ENCODE measurements at places on chromosomes 5 and 9.

DNA sequence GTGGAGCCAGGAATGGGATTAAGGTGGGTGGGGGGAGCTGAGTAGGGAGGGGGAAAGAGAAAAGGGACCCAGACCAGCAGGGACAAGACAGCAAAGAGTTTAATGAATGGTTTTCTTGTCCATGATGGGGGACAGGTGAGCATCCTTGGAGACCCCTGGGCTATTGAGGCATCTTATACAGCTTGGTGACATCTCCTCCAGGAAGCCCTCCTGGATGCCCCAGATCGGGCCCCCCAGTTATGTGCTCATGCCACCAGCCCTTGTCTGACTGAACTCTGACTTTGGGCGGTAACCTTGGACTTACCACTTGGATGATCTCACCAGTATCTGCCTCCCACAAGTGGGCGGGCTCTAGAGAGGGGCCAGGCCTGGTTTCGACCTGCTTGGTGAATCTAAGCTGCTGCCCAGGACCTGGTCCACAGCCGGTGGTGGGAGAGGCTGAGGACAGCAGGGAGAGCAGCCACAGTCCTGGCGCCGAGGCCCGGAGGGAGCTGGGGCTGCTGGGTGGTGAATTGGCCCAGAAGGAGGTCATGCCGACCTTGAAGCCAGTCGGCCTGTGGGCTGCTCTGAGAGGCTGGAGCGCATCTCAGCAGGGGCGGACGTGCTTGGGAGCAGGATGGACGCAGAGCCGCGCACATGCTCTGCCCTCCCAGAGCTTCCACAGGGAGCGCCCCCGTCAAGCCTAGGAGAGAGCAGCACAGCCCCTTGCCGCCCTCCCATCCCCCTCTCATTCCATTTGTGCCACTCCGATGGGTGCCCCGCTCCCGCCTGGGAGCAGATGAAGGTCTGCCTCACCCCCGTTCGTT, 36.2 kb downstream of the UNC5A start:
- DNase-seq, result peak; percentile 26

- DNase-seq, result no peak
Observed at GRCh38 chr5:41925555-41925951, 472 bp downstream of the FBXO4 start.

DNA sequence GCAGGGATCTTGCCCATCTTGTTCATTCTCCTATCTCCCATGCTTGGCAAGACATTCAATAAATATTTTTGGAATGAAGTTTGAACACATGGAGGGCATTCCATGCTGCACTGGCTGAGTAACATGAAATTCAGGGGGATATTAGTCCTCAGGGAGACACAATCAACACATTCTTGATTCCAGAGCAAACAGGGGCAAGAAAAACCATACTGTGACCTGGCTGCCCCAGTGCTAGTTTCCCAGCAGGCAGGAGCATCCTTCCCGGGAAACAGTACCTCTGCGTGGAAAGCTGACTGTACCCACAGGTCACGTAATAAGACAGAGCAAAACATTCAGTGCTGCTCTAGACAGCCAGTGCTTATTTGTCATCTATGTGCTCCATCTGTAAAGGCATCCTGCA, 66.3 kb upstream of the SPOCK1 start:
- no peak for DNase-seq

DNA sequence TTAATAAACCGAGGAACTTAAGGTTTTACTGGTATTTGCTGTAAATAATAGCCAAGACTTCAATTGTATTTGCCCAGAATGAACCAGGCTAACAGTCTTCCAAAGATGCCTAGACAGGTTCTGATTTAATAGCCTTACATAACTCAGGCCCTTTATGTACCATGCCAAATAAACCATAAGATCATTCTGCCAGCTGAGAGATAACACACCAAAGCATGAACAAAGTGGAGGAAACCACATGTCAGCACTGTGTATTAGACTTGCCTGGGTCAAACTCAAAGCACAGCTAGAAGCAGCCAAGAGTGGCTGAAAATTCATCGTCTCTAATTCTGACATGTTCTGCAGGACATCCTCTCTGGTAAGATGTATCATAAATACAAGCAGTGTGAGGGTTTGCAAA, 319.3 kb upstream of the ZNF608 start:
- DNase-seq, result no peak

DNA sequence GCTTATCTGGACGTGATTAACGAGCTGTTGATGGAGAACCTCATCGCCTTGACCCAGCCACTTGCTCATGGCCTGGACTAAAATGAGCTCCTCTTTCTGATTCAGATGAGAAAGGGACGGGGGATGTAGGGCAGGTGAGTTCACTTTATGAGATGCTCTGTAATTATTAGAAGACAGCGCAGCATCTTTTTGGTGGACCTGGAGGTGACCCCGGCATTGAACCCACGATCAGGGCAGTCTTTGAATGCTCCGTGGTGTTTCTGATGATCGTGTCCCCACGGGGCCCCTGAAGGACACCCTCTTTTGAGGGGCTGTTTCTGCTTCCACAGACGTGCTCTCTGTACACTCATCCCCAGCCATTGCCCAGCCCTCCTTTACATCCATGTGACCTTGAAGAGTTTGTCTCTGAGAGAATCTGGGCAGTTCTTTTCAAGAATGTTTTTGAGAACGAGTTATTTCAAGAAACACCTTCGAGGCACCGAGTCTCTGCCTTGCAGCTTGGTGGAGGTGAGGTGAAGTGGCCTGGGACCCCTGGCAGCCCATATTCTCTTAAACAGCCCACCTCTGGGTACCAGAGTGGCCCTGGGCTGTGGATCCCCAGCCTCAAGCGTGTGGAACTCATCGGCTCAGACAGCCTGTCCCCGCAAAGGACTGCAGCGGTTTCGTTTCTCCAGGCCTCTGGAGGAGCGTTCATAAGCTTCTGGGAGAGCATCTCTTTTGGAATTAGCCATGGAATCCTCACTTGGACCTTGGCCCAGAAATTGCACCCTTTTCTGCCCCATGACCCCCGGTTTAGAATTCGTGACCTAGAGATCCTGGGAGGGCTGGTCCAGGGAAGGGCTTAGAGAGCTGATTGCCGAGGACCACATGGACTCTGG, 50.3 kb downstream of the COL5A1 start:
- DNase-seq, result no peak

DNA sequence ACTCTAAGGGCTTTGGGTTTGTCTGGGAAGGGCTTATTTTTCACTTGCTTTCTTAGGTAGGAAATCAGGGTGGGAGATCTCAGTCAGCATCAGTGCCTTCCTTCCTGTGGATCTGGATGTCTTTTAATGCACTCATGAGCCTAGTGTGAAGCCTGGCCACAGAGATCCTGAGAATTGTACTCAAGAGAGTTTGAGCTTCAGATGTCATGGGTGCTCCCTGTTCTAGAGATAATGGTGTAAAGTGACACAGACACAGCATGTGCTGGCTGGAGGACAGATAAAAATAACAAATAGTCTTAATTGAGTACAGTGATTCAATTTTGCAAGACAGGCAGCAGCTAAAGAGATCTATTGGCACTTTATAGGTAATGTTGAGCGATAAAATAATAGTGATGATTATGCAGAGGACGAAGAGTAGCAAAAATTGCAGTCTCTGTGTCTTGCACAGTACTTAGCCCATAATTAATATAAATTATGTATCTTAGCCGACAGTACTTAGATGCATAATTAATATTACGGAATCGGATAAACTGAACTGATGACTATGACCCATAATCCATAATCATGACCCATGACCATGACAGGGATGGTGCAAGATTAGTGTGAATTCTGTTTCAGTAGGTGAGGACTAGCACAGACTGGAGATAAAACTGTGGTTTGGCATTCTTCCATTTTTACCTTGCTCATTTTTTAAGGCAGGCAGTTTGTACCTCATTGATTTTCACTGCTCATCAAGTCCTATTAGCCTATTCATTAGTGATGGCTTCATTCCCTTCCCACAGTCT, 408.7 kb upstream of the PIK3R1 start:
- DNase-seq, result no peak

DNA sequence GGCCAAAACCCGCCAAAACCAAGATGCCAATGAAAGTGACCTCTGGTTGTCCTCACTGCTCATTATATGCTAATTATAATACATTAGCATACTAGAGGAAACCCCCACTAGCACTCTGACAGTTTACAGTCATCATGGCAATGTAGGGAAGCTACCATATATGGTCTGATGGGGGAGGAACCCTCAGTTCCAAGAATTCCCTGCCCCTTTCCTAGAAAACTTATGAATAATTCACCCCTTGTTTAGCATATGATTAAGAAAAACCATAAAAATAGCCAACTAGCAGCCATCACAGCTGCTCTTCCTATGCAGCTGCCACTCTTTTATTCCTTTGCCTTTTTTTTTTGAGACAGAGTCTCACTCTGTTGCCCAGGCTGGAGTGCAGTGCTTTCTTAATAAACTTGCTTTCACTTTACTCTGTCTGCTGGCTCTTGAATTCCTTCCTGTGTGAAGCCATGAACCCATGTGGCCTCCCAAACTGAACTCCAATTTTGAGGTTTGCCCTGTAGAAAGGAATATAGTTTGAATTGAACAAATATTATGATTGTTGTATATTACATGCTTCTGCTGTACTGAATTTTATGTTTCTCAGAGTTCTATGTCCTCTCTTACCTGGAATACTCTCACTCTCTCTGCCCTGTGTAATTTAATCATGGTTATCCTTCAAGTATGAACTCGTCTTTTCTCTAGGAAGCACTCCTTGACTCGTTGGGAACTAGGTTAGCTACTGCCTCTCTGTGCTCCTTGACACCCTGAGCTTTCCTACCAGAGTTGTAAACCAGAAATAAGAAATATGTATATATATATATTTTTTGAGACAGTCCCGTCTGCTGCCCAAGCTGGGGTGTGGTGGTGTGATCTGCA, 59.8 kb downstream of the KIAA1958 start:
- no peak for DNase-seq

DNA sequence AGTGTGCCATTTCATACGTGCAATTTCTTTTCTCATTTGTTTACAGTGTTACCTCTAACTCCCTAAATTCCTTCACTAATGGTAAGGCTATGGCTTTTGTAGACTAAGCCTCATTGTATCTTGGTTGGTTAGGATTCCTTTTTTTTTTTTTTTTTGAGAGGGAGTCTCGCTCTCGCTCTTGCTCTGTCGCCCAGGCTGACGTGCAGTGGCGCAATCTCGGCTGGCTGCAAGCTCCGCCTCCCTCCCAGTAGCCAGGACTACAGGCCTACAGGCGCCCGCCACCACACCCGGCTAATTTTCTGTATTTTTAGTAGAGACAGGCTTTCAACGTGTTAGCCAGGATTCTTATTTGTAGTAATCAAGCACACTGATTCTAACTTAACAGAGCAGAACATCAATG, 57.7 kb downstream of the SPEF2 start:
- no peak for DNase-seq

- peak; percentile 2 for DNase-seq
Observed at GRCh38 chr5:128350705-128351104, 187.3 kb downstream of the FBN2 start.

DNA sequence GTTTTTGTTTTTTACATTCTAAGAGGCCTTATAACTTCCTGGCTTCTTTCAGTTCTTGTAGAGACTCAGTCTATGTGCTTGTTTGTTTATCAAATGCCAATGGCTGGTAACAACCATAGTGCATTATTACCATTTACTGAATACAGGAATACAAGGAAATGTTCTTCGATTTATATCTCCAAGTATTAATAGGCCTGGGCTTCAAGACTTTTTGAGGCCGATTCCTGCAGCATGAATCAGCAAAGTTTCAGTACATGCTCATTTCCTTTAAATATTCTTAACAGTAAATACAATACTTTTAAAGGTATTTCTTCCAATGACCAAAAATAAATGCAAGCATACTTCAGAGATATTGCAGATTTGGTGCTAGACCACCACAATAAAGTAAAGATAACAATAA, 535.3 kb downstream of the EFNA5 start:
- DNase-seq, result no peak

DNA sequence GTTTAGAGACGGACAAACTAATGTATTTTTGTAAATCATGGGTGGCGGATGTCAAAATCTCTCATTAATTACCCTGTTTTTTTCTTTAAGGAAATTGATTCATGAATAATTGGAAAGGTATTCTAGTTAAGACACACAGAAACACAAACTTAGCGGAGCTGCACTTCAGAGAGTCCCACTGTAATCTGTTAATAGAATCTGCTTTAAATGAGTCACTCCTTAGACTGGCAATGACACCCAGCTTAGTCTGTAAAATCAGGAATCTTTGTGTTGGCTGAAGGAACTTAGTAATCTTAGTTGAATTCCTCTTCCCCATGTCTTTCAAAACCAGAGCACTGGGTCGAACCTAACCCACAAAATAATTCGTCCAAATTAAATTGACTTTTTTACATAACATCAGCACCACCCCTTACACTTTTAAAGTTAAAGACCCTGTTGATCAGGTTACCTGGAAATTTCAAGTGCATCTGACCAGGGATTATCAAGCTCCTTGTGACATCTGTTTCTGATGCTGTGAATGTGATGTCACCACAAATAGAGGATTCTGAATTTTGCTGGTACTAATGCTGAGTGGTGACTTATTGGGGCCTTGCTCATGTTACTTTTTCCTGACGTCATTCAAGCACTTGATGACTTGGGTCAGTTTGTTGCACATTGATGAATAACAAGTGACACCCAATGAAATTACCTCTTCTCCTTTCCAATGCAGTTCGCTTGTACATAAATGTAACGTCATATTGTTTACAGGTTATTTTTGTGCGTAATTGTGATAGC, 313.6 kb downstream of the KCTD16 start:
- DNase-seq, result peak; percentile 69

- DNase-seq, result no peak
Observed at GRCh38 chr5:14572836-14573235, 8.8 kb upstream of the OTULINL start.

- peak; percentile 75 for DNase-seq
Observed at GRCh38 chr9:33921967-33922895, 105.3 kb downstream of the UBE2R2 start.

DNA sequence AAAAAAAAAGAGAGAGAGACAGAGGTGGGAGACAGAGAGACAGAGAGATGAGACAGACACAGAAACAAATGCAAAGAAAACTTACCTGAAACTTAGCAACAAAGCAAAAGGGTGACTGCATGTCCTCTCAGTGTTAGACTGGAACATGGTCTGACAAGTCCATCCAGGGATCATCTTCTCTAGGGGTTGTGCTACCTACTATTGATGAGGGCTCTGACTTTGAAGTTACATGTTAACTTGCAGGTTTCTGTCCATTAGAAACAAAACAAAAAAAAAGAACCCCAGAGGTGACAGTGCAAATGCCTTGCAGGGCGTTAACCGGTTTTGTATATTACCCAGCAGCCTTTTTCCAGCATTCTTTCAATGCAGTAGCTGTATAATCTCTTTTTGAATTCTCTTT, 13.6 kb upstream of the SPARC start:
- no peak for DNase-seq

DNA sequence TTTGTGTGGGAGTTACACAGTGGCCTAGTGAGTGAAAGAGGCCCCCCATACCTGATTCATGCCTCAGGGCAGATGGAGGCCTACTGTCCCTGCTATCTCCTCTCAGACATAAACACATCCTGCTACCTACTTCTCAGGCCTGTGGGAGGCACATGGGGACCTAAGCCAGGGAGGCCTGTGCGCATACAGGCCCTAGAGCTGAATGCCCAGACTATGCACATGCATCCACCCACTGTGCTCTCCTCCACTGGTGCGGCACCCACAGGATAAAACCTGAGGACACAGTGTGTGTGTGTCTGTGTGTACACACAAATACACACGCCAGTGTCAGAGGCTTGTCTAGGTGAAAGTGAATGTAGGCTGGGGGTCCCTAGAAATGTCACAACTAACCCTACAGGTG, 1.4 kb downstream of the PAX5 start:
- no peak for DNase-seq

- DNase-seq, result no peak
Observed at GRCh38 chr9:113999256-114000062, 78.6 kb downstream of the AMBP start.

- peak; percentile 41 for DNase-seq
Observed at GRCh38 chr9:129626625-129627284, 792 bp downstream of the NTMT1 start.

All from NCI-H82 (cell line).